WTC11 (cell line): ENCODE measurements at places on chromosomes 2 and 18. TPM values are rescaled to one million over a fixed set of nuclear protein-coding genes. Genes with fewer than 3 reads are reported as not detected.

DNA sequence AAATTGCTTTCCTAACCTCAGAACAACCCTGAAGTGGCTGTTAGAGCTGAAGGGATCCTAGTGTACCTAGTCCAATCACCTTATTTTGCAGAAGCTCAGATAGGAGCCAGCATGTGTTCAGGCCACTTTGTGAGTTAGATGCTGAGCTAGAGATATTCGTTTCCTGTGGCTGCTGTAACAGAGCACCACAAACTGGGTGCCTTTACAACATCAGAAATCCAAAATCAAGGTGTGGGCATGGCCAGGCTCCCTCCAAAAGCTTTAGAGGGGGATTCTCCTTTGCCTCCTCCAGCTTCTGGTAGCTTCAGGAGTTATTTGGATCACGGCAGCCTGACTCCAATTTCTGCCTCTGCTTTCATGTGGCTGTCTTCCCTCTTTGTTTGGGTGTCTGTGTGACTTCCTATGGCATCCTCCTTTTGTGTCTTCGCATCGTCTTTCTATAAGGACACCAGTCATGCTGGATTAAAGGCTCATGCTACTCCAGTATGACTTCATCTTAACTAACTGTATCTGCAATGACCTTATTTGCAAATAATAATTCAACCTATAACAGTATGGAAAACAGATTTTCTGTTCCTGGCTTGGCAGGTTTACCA, 86.3 kb upstream of the TGFA start:
- no peak for DNase-seq

DNA sequence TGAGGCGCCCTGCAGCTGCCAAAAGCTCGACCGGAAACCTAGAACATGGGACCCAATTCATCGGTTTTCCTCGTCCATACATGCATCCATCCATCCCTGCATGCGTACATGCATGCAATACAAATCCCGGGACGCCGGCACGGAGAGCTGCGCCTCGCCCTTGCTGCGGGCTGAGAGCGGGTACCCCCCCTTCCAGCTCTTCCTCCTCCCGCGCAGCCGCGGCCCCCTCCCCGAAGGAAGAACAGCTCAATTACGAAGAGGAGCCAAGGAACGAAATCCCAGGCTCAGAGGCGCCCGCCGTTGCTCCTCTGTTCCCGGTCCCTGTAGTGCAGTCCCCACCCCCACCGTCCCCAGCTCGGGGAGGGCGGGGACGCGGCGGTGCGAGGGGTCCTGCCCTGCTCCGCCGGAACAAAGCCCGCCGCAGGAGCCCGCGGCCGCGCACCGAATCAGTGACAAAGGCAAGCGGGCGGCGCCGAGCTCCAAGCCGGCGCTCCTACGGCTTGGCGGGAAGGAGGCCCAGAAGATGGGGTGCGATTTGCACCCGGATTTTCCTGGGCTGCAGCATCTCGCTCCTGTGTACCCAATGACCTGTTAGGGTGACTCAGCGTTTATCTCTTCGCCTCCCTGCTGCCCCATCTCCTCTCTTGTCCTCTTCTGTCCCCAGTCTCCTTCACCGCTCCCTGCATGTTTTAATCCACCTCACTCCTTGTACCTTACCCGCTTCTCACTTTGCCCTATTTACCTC, 8.9 kb upstream of the POU3F3 start:
- DNase-seq: peak; percentile 80

DNA sequence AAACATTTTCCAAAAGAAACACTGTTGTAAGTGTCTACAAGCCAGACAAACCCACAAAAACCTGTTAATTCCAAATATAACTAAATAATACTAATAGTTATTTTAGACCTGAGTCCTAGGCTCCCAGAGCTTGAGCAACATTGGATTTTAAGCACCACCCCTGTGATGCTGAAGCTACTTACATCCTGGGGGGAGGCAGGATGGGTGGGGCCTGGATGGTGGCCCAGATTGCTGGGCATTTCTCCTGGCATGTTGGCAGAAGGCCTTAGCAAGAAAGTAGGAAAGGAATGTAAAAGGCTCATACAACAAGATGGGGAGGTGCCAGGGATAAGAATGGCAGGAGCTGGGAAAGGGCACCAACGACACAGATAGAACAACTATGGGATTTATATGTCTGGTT, 50.7 kb upstream of the OTX1 start:
- no peak for DNase-seq

Gene C2orf72
- total RNA-seq: 1.3 to 2.8 TPM (median 1.7 TPM) in 3 replicates

Gene VWA3B
- total RNA-seq: not detected in 3 replicates
